ENCODE measurements at places on chromosomes 6 and 20.
A peak's percentile ranks its signal among the peaks of the same experiment; 100 is the strongest.

DNA sequence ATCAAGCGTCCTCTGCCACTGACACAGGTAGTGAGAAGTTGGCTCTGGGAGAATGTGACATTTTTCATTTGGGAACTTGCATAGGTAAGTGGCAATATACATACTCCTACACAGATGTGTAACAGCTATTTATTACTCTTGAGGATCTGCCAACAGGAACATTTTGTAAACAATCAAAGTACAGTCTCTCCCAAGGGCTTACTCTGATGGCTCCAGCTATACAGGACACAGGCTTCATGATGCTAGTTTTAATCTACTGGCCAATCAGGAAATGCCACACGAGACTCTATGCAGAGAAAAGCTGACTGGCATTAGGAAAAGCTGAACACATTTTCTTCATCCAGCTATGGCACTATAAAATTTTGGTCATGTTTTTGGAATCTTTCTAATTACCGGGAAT, 57.8 kb downstream of the POPDC3 start:
- no peak for DNase-seq

GRCh38 chr20:46673394-46674252, 15.6 kb downstream of the TP53RK start:
- no peak for DNase-seq

DNA sequence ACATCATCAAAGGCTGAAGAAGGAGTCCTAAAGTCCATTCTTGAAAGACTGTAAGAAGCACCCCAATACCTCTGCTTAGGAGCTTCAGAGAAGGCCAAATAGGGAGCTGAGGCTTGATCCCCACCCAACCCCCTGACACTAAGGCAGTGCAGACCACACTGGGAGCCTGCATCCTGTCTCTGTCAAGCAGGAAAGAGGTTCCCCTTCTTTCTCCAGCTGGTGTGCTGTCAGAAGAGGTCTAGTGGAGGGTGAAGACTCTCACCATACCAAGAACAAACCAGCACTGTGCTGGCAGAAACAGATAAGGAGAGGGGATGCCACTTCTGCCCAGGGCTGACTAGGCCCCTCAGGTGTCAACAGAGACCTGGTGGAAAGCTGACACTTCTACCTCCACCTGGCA, 19.9 kb downstream of the GZF1 start:
- DNase-seq, result no peak

- no peak for DNase-seq
Measured at GRCh38 chr6:131282365-131282764, 147.1 kb downstream of the AKAP7 start.

DNA sequence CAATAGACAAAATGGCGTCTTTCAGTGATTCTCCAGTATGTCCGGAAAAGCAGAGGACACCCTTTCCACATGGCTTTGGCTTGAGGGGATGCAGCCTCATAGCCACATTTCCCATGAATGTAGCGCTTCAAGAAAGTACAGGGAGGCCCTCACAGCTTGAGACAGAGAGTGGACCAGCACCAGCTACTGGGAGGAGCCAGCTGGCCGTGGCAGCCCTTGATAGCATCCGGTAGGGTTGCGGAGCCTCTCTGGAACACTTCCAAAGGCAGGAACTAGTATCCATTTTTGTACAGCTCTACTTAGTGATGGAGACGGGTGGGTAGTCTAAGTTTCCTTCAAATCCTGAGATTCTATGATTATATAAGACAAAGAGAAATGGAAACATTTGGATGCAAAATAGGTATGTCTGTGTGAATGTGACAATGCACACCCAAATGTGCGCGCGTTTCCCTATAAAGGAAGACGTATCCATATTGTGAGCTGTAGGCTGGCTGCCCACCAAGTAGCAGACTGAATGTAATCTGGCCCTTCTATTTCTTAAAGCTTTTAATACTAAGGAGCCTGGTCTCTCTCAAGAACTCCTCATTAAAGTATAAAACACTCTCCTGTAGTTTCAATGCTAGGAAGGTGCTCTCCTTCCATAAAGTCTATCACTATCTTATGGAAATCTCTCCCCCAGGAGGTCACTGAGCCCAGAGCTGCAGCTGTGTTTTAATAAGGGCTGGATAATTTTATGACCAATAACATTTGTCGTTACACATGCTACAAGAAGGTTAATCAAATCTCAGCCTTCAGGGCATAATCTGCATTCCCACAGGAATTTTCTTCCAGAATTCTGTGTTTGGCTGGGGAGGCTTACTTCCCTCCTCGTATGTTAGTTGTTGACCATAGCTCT, 74.0 kb downstream of the SOBP start:
- DNase-seq, result no peak

DNA sequence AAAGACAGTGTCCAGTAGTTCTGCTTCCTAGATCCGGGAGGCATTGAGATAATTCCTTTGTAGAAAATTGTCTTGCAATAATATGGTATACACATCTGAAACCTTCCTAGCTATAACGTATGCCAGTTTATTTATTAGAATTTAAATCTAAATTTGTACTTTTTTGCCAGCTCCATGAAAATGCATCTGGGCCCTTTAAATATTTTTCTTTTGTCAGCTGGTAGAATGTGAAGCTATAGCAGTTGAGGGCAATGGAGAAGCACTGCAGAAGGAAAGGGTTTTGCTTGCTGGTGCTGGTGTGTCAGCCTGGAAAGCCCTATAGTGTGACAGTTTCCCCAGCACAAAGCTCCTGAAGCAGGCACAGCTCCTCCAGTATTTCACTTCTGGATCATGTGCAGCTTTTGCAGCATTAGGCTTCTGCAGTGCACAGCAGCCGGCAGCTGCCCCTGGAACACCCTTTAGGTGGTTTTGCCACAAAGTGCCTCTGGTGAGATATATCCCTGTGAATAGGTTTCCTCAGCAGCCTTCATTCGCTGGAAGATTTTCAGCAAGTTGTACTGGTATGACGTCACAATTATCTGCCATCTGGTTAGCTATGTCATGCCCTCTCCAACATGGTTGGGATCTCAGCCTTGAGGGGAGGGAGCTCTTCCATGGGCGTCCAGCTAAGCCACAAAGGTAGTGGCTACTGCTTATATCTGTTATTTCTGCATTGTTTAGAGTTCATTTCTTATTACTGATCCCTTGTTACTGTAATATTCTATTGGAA, 40.0 kb upstream of the L3MBTL3 start:
- no peak for DNase-seq

DNA sequence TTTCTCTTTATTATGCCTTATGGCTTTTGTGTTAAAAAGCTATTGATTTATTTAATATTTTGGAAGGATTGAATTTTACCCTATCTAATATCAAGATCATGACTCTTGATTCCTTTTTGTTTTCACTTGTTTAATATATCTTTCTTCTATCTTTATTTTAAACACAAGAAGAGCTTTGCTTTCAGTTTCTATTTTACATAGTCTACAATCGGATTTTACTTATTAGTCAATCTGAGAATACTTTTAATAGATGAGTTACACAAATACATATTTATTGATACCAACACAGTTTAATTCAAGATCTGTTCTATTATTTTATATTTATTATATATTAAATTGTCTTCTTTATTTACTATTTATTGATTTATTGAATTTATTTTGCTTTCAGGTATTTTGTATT, 218.8 kb downstream of the ESR1 start:
- no peak for DNase-seq

DNA sequence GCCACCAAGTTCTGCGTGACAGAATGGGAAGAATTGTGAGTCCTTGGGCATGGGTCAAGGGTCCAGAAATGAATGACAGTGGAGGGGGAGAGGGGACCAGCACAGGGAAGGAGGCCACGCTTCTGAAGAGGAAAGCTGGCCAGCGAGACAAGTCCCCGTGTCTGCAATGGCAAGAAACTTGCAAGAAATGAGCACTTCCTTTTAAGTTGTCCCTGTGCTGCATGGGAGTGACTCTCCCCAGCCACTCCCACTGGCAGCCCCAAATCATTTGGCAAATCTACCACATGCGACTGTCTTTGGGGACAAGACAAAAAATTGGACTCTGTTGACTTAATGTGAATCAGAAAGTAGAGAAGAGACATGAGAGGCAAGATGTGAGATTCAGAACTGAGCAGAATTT, 242.2 kb upstream of the RREB1 start:
- DNase-seq, result no peak

- DNase-seq, result peak; percentile 80
Measured at GRCh38 chr6:169722362-169723199, 1.7 kb downstream of the PHF10 start.

DNA sequence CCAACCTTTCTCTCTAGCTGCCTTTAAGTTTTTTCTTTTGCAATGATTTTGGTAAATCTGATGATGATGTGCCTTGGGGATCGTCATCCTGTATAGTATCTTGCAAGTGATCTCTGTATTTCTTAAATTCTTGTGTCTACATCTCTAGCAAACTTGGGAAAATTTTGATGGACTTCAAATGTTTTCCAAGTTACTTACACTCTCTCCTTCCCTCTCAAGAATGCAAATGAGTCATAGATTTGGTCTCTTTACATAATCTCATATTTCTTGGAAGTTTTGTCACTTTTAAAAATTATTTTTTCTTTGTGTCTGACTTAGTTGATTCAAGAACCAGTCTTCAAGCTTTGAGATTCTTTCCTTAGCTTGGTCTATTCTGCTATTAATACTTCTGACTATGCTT, 176.4 kb downstream of the TBC1D32 start:
- peak; percentile 5 for DNase-seq

DNA sequence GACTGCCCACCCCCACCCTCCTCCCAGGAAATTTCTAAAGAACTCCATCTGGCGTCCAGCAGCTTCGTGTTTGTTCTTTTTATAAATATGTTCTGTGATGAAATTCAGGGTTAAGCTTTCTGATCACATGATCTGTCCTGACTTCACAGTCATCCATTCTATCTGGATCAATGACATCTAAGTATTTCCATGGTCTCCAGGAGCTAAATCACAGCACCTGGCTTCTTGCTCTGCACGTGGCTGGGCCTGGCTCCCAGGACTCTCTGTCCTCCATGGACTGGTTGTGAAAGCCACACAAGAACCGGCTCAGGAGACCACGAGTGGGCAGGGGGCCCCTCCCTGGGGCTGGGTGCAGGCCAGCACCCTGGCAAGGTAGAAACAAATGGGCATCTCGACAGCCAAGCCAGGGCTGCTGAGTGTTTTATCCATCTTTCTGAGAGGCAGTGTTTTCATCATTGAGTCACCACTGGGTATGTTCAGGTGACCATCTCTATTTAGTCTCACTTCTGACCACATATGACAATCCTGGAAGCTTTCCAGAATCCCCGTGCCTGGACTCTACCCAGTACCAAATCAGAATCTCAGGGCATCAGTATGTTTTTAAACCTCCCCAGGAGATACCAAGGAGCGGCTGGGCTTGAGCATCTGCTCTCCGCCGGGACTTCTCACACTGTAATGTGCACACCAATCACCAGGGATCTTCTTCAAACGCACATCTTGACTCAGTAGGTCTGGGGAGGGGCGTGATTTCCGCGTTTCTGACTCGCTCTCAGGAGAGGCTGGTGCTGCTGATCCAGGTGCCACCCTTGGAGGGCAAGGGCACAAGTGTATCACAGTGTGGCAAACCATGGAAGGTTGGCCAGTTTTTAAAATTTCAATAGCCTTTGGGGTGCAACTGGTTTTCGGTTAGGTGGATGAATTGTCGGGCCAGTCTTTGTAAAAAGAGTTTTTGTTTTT, 31.6 kb upstream of the PXDC1 start:
- DNase-seq, result peak; percentile 59

DNA sequence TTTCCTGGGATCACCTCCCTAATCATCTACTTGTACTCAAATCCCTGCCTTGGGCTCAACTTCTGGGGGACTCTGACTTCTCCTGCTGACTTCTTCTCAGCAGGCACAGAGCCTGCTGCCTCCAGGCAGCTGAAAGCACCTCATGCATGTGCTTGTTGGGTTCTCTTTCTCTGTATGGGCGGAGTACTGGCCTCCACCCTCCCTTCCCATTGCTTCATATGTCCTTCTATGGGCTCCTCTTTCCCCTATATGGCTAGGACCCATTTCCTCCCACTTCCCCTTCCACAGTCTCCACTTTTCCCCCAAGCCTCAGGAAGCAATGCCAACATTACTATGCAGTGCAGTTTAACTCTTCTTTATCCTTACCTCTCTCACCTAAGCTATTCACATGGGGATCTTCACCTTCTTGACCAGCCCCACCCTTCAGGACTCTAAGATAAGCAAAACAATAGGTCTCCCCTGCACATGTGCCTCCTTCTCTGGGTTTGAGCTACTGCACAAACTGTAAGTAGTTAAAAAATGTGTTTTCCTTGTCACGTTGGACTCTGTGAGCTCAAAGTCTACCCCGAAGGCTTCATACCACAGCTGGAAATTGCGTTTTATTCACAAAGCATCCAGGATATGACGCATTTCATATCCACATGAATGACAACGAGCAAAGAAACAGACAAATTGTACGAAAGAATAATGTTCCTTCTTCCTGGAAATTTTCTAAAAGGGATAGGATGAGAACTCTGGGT, 93.7 kb downstream of the CDS2 start:
- no peak for DNase-seq

GRCh38 chr20:59835448-59836395, 97.7 kb downstream of the SYCP2 start:
- peak; percentile 54 for DNase-seq

- no peak for DNase-seq
Measured at GRCh38 chr6:48626421-48626820, 515.4 kb upstream of the PTCHD4 start.

DNA sequence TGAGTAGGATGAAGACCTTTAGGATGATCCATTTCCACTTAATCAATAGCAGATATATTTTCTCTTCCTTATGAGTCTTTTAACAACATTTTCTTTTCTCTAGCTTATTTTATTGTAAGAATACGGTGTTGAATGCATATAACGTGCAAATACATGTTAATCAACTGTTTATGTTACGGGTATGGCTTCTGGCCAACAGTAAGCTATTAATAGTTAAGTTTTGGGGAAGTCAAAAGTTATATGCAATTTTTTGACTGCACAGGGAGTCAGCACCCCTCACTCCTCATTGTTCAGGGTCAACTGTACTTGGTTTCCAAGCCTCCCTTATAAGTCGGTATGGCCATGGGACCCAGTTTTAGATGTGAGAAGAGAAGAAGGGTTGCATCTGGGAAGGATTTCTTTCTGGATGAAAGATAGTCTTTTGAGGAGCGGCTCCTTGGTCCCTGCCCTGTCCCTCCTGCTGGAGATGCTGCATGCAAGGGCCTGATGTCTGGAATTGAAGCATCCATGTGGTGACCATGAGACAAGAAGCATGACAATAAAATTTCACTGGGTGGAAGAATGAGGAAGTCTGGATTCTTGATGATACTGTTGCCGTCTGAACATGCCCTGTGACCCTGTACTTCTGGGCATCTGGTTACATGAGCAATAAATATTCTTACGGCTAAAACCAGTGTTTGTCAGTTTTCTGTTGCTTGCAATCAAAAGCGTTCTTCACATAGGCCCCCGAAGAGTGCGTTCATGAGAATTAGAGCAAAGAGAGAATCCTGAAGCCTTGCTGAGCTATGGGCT, 194.7 kb upstream of the PMEPA1 start:
- DNase-seq, result no peak

DNA sequence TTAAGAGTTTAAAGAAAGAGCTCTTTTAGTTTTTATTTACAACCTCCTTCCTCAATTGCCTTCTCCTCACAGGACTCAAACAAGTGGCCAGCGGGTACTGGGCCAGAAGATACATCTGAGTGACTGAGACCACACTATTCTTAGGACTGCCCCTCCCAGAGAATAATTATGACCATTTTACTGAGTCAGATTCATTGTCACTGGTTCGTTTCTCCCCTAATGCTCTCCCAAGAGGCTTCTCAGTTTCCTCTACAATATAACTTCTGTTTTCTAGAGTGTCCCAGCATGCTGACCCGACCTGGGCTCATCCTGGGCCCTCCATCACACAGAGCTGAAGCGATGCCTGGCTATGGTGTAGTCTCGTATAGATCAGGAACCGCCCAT, 279.9 kb downstream of the CD83 start:
- no peak for DNase-seq

GRCh38 chr20:37669062-37669772, 24.6 kb upstream of the CTNNBL1 start:
- no peak for DNase-seq

All from fibroblast of mammary gland (primary cell).